ENCODE measurements at places on chromosomes 5 and 9.

DNA sequence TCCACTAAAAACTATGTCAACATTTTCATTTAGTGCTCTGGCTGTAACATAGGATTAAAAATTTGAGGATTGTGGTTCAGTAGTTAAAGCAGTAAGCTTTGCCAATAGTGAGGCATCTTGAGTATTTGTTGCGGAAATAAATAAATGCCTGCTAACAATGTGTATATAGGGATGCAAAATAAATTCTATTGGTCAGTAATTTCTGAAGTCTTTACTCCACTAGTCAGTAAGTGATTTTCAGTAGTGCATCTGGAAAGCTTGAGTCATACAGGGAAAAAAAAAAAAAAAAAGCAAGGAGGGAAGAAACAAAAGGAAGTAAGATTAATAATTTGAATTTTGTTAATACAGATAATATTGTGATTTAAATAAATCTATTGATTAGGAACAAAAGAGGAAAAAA lies 21.0 kb downstream of the NIPBL start:
- DNase-seq = no peak

GRCh38 chr5:4540375-4541173 lies 599.6 kb upstream of the ADAMTS16 start:
- no peak for DNase-seq

- DNase-seq = no peak
Observed at GRCh38 chr5:179130101-179130681, 70.0 kb downstream of the ZNF354C start.

DNA sequence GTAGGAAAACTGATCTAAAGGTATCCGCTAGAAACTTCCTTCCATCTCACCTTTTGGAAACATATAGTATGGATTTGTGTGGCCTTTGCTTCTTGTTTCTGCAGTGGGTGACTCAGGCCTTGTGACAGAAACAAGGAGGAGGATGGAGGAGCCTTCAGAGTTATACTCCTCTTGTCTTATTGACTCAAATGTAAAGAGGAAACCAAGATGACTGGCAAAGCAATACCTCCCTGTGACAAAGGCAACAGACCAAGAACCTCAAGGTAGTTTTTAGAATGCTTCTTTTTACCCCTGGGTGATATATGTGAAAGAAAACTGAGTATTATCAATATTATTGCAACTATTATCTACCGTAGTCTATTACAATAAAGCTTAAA lies 123.3 kb upstream of the SLIT3 start:
- no peak for DNase-seq

- no peak for DNase-seq
Observed at GRCh38 chr9:78781681-78782080, 484.8 kb downstream of the PSAT1 start.

DNA sequence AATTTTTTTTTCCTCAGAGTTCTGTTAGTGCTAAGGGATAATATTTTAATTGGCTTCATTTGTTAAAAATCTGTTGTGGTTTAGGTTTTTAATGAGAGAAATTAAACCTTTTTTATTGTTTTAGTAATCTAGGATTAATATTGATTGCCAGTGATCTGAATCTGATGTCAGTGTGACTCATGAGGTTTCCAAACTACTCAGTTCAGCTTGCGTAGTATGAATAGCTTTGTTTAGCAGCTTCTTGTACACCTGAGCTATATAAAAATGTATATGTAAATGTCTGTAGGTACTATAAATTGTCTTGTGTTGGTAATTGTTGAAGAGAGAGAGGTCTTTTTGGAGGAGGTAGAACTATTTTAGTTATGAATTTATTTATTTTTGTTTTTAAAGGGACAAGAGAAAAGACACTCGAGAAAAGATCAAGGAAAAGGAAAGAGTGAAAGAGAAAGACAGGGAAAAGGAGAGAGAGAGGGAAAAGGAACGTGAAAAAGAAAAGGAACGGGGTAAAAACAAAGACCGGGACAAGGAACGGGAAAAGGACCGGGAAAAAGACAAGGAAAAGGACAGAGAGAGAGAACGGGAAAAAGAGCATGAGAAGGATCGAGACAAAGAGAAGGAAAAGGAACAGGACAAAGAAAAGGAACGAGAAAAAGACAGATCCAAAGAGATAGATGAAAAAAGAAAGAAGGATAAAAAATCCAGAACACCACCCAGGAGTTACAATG lies 26.3 kb downstream of the SREK1 start:
- no peak for DNase-seq

GRCh38 chr5:76332102-76332501 lies 71.0 kb upstream of the IQGAP2 start:
- no peak for DNase-seq

DNA sequence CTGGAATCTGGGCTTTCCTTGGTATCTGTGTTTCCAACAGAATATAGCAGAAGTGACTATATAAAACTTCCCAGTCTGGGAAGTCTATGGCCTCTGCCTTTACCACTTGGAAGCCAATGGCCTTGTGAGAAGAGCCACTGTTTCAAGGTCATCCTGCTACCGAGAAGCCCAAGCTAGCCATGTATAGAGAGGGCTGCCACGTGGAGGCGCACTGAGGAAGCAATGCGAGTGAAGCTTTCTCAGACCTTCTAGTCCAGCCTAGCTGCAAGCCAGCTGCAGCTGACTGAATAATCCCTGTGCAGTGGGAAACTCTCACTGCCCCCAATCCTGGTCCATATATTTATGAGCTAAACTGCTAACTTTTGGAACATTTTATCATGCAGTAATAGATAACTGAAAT lies 661.8 kb upstream of the RIOK2 start:
- no peak for DNase-seq

- no peak for DNase-seq
Observed at GRCh38 chr5:9954869-9955268, 294.8 kb downstream of the ATPSCKMT start.

DNA sequence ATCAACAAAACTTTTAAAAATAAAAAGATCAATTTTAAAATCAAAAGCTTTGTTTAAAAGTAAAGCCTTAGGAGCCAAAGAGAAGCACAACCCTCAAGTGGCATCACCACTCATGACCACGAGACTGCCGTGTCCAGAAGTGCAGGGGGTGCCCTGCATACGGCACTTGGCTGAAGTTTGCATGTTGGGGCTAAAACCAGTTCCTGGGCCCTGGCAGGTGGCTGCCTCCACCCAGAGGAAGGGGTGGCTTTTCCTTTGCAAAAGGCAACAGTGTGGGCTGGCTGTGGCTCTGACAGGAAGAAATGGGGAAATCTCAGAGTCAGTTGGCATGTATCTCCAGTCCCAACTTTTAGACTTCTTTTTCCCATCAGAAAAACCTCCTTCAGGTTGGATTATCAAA lies 15.3 kb downstream of the TRMO start:
- DNase-seq = no peak

- no peak for DNase-seq
Observed at GRCh38 chr5:5141625-5142525, 1.7 kb downstream of the ADAMTS16 start.

GRCh38 chr9:75064307-75065025 lies 23.5 kb downstream of the NMRK1 start:
- no peak for DNase-seq

DNA sequence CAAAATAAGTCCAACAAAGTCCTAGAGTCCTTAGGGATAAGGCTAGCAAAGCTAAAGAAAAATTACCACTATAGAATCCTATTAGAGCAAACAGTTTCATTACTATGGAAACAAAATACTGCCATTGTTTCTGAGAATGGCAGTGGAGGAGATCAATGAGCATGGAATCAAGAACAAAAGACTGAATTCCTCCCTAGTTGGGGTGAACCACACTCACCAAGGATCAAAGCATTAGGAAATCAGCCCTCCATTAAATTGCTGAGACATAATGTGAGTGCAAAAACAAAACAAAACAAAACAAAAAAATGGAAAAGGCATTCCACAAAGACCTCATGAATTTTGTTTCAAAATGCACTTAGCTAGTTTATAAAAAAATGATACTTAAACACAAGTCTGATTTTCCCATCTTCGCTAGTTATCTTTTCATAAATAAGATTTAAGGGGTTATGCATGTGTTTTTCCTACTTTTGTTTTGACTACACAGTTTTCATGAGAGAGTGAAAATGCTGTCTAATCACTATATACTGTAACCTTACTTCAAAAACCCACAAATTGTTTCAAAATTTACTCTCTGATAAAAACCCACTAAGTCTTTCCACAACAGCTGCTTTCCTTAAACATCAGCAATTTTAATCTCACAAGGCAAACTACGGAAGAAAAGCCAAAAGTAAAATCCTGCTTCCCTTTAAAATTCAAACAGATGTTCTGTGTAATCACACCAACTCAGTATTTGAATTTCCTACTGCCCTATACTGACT lies 9.7 kb downstream of the SERINC5 start:
- no peak for DNase-seq

DNA sequence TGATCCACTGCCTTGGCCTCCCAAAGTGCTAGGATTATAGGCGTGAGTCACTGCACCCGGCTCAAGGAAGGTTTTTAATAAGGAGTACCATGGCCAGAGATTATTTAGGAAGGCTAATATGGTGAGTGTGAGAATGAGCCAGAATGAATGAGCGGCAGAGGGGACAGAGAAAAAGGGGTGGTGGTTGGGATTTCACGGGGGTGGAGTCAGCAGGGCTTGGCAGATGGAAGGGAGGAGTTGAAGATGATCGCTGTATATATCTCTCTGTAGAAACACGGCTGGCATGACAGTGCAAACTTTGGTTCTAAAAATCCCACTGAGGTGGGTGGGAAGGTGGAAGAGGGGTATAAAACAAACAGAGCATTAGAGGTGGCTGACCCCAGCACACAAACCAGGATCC lies 176.7 kb upstream of the TBC1D2 start:
- no peak for DNase-seq

DNA sequence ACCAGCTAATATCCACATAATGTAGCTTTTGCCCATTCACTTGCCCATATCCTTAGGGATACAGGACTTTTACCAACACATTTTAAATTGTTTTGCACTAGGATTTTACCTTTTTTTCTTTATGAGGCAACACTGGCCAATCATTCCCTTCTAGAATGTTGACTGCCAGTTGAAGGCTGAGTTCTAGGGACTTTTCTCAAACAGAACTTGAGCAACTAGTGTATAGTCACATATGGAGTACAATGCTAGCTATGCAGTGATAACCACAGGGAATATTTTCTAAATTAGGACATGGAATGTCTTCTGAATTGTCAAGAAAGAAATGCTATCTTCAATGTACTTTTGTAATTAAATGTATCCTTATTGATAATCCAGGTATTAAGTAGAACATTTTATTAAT lies 133.6 kb downstream of the OXCT1 start:
- DNase-seq = no peak

DNA sequence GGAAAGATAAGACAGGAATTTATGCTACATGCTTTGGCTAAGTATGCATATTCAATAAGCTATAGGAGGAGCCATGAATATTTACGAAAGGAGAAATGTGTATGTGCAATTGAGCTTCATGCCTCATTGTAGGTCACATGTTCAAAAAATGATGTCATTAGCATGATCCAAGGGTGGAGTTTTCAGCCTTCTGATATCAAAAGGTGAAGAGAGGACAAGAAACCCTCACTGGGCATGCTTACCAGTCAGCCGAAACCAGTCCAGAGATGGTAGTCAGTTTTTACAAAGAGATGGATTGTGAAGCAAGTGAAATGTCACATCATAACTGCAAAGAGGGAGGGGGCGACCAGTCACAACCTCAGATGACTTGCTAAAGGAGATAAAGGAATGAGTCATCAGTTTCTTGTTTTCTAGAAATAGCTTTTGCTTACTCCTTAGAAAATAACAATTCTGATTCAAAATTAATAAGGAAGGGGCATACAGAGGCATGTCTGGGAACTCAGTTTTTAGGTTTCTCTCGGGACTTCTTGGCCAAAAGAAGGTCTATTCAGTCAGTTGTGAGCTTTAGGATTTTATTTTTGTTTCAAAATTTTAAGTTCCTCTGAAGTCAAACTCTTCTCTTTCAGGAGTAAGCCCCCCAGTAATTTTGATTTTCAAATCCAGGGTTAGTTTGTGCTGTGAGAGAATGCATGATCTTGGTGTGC lies 1067.8 kb upstream of the EDIL3 start:
- no peak for DNase-seq

- no peak for DNase-seq
Observed at GRCh38 chr5:4576908-4577307, 563.2 kb upstream of the ADAMTS16 start.

DNA sequence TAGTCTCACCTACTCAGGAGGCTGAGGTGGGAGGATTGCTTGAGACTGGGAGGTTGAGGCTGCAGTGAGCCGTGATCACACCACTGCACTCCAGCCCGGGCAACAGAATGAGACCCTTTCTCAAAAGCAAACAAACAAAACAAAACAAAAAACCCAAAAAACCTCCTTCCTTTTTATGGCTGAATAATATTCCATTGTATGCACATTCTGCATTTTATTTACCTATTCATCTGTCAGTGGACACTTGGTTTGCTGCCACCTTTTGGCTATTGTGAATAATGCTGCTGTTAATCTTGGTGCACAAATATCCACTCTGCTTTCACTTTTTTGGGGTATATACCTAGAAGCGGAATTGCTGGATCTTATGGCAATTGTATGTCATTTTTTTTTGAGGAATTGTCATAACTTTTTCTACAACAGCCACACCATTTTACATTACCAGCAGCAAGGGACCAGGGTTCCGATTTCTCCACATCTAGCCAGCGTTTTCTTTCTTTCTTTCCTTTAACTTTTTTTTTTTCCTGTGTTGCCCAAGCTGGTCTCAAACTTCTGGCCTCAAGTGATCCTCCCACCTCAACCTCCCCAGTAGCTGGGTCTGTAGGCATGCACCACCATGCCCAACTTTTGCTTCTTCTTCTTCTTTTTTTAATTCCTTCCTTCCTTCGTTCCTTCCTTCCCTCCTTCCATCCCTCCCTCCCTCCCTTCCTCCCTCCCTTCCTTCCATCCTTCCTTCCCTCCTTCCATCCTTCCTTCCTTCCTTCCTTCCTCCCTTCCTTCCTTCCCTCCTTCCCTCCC lies 30.6 kb downstream of the NKX2-5 start:
- DNase-seq = no peak

- no peak for DNase-seq
Observed at GRCh38 chr5:89697581-89697980, 712.0 kb downstream of the CETN3 start.

DNA sequence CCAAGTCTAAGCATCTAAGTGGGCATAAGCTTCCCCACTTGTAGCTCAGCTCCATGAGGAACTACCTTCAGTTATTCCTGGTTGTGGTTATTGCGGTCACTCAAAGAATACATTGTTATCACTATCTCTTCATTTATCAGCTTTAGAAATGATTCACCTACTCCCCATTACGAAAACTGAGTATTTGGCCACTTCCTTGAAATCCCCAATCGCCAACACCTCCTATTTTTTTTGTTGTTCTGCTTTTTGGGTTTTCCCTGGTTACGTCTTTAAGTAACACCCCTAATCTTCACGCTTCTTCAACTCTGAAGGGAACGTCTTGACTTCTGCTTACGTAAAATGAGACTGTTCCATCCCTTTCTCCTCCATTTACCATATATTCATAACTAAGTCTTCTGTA lies 20.7 kb downstream of the MAPK9 start:
- DNase-seq = no peak

GRCh38 chr9:15243081-15243480 lies 63.9 kb downstream of the TTC39B start:
- DNase-seq = no peak
